ENCODE measurements at places on chromosomes 4 and X.

DNA sequence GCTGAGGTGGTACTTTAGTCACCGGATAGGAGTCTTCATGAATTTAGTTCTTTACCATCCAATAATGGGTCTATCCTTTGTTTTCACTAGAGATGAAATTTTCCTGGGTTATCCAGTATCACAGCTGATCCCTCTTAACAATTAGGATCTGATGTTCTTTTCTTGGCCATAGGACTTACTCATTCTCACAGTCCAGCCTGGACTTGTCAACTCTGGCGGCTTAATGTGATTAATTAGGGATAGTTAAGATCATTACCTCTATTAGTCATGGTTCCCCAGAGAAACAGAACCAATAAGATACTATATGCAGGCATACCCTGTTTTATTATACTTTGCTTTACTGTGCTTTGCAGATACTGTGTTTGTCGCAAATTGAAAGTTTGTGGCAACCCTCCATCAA is 272.7 kb upstream of the FAT4 start:
- peak; percentile 56 for DNase-seq

DNA sequence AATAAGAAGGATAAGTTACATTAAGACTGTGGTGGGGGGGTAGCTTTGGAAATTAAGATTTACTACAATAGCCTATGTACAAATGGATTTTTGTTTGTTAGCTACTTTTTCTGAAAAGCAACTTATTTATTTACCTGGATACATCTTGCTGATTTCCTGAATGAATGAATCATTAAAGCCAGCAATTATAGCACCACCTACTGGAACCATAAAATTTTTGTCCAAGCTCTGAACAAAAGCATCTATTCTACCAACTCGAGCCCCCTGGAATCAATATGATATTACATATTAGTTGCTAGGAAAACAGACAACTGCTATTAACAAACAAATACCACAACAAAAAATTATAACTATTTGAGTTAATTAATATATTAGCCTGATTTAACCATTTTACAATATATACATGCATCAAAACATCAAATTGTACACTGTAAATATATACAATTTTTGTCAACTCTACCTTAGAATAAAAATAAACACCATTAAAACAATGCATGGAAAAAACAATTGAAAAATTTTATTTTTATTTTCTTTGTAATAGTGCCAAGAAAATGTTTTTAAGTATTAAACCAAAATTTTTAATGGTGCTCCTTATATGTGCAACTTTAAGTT is 15.3 kb downstream of the SEPSECS start:
- DNase-seq = no peak

GRCh38 chr4:148510211-148510610 is 68.0 kb upstream of the NR3C2 start:
- no peak for DNase-seq

GRCh38 chr4:105633241-105633640 is 75.2 kb downstream of the INTS12 start:
- no peak for DNase-seq

DNA sequence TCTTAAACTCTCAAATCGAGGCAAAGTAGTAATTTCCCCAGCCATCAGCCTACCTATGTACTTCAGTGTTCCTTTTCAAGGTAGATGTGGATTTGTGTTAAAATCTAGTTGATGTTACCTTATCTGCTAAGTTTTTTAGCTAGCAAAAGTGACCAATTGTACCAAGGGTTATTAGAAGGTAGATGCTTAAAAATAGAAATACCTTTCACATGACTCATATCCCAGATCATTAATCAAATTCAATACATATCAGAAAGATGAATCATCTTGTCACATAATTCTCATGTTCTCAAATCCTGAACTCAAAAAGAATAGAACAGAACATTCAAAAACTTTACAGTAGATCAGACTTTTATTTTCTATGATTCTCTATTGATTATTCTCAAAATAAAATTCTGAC is 3.5 kb downstream of the ENAM start:
- peak; percentile 48 for DNase-seq

- no peak for DNase-seq
These were observed 10.6 kb downstream of the LDB2 start for GRCh38 chr4:16887887-16888286.

DNA sequence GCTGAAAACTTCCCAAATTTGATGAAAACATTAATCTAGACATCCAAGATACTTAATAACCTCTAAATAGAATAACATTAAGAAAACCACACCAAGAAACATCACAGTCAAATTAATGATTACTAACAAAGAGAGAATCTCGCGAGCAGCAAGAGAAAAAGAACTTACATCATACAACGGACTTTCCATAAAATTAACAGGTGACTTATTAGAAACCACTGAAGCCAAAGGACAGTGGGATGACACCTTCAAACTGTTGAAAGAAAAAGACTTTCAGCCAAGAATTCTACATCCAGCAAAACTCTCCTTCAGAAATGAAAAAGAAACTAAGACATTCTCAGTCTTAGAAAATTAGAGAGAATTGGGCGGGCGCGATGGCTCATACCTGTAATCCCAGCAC is 232.0 kb downstream of the SNCA start:
- DNase-seq = no peak

All from retinal pigment epithelial cell (primary cell).